ELF-1 (cell line): ENCODE measurements at places on chromosomes 4 and X.

DNA sequence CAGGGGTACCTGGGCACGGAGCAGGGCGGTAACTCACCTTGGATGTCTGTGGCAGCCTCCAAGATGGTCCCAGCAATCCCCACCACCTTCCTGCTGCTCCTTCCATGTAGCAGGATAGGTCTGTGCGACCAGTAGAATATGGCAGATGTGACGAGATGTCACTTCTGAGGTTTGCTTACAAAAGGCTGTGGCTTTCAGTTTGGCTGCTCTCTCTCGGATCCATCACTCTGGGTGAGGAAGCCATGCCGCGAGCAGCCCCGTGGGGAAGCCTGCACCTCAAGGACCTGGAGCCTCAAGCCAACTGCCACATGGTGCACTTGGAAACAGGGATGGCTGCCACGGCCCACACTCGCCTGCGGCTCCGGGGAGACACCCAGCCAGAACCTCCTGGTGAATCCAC is 37.6 kb downstream of the WFS1 start:
- DNase-seq, result no peak

DNA sequence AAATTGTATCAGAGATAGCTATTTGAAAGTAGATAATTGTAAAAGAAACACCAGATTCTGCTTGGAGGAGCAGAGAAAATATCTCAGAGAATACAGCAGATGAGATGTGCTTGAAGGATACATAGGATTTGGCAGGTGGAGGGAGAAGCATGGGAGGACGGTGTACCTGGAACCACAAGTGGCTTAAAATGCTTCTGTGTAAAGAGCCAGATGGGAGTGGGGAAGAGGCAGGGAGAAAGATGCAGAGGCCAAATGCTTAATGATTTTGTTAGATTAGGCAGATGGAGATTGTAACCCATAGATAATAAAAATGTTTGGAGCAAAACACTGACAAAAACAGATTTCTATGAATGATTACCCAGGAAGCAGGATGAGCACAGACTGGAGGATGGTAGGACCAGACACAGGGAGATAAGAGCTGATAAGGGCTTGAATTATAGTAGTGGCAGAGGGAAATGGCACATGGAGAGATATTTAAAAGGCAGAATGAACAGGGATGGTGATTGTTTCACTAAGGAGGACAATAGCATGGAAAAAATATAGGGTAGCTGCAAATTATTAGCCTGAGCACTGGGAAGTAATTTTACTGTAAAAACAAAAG is 145.7 kb upstream of the TBC1D9 start:
- no peak for DNase-seq

- no peak for DNase-seq
These were observed 15.1 kb downstream of the S100G start for GRCh38 chrX:16665089-16665488.

DNA sequence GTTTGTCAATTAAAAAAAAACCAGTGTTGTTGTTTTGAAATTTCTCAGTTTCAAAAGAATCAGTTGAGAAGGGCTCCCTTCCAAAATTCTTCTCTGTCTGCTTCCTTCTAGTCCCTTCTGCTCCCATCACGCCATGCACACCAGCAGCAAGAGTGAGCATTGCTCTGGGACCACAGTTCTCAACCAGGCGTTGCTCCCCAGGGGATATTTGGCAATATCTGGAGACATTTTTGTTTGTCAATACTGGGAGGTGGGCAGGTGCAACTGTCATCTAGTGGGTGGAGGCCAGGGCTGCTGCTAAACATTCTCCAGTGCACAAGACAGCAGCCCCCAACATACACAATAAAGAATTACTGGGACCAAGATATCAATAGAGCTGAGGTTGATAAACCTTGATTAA is 74.8 kb upstream of the EGFL6 start:
- no peak for DNase-seq

DNA sequence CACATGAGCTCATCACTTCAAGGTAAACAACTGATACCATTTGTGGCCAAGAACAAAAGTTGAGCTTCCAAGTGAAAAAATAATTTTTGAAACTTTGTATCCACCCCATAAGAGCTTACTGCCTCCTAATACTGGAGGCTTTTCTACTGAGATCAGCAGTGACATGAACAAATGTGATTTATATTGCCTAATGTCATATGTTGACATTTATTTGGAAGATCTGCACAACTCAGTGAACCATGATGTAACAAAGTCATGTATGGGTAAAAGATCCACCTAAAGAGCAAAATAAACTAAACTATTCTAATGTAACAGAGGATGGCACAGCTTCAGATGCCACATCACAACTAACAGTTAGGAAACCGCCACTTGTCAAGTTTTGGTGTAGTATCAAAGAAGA is 65.8 kb downstream of the AFAP1 start:
- DNase-seq, result no peak

GRCh38 chrX:50721764-50722521 is 92.1 kb downstream of the SHROOM4 start:
- peak; percentile 68 for DNase-seq

GRCh38 chr4:123304151-123304964 is 92.2 kb upstream of the SPRY1 start:
- peak; percentile 83 for DNase-seq

- DNase-seq, result no peak
These were observed 197.2 kb upstream of the NDST4 start for GRCh38 chr4:115310641-115311040.

DNA sequence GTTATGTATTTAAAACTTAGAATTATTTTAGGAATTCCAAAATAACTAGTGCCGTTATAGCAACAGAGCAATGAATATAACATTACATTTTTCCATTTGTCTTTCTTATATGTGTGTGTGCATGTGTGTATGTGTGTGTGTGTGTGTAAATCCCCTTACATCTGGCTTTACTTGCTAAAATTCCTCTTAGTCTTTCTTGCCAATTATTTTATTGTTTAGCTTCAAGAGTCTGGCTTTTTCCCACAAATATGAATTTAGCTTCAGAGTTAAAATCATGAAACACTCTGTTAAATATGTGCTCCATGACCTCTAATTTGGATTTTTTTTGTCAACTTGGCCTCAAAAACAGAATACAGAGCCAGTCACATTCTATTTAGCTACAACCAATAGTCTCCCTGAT is 18.9 kb downstream of the FGF13 start:
- DNase-seq, result no peak

DNA sequence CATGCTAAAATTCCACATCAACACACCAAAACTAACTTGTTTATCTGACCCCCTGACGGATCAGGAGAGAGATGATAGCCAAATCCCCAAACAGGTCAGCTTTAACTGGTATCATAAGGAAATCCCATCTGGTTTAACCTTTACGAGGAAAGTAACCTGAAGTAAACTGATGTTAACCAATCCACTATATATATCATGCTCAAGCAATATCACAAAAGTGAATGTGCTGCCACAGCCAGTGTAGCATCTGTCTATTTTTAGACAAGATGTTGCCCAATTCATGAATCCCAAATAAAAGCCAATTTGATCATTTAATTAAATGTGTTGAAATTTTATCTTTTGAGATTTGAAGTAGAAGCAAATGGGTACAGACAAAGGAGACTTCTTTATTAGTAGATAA is 44.5 kb downstream of the EGF start:
- no peak for DNase-seq

DNA sequence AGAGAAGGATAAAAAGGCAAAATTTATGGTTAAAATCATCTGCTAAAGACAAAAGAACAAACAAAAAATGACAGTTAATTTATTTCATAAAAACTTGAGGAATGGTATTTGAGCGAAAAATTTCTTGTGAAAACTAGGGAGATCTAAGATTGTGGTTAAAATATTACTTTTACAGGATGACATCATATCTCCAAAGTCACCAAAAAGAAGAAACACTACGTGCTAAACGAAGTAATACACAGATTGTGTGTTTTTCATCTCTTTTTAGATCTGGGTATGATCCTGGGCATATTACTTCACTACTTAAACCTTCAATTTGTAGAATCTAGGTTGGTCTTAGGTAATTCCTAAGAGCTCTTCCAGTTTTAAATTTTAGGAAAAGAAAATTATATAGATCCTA is 107.7 kb downstream of the CAMK2D start:
- no peak for DNase-seq

- DNase-seq, result no peak
These were observed 45.4 kb downstream of the MBNL3 start for GRCh38 chrX:132443196-132444135.

- DNase-seq, result no peak
These were observed 44.1 kb downstream of the SMIM20 start for GRCh38 chr4:25958110-25958509.

GRCh38 chr4:26822546-26822945 is 38.1 kb upstream of the STIM2 start:
- no peak for DNase-seq
